ENCODE measurements at places on chromosomes 3 and 15.

DNA sequence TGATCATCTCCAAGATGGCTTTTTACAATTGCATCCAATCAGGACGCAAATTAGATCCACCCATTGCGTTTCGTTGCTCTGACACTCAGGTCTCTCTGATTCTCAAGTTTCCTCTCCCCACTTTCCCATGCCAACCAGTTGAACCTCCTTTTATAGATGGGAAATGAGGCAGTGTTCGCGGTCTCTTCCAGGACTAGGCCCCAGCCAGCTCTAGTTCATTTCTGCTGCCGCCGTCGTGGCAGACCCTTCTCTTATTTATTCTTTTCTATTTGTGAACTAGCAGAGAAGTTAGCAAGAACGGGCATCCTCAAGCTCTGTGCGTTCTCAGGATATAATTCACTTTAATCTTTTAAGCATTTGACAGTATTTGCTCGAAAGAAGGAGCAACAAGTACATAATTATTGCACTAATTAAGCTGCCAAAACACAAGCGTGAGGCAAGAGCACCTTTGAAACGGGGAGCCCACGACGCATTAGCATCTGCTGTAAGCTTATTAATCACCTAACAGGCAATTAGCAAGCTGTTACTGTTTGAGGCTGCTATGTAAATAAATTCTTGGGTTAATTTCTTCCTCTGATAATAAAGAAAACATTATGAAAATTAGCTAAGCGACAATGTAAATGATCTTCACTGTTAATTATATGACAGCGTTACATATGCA, 246.4 kb upstream of the TLE3 start:
- DNase-seq = peak; percentile 17

- DNase-seq = no peak
Observed at GRCh38 chr15:87193481-87193880, 1063.1 kb downstream of the NTRK3 start.

DNA sequence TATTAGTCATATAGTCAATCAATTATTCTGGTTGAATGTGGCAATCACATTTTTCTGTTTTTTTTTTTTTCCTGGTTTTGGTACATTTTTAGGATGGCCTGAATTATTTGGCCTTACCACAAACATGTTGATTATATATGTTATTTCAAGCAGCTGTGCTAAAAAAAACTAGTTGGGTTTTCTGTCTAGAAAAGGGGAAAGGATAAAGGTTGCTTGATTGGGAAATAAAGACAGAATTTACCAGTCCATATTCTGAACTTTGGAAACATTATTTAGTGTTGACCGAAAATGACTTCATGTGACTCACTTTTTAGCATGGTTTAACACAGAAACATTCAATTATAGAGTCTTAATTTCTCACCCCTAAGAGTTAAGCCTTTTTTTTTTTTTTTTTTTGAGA, 8.1 kb downstream of the MORF4L1 start:
- DNase-seq = no peak

DNA sequence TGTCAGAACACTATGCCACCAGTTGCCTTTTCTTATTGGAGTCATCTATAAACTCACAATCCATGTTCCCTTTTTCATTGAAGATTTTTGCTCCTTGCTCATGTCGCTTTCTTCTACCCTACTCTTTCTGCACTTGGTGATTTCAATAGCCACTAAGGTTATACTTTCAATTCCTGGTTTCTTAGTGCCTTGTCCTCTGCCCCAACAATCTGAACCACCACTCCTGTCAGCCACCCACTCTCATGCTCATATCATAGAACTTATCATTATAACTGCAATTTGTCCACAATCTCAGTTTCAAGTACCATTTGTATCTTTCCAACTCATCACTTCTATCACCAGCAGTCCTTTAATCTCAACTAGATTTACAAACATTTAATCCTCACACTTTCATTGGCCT, 10.0 kb upstream of the GRAMD1C start:
- no peak for DNase-seq

DNA sequence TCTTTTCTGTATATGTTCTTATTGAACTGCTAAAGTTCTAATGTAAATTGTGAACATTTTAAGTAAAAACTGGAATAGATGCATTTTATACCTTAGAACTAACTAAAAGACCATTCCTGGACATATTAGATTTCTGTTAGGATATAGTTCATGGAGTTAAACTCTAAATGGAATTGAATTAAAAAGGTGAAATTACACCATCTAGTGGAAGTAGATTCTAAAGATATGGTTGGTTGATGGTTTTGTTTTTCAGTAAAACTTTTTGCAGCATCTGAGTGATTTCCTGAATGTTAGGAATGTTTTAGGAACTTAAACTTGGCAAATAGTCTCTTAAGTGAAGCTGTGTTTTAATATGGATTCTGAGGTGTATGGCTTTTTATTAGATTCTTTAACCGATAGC, 96.8 kb downstream of the SLMAP start:
- DNase-seq = no peak

- no peak for DNase-seq
Observed at GRCh38 chr15:73165844-73166243, 113.6 kb downstream of the NEO1 start.

DNA sequence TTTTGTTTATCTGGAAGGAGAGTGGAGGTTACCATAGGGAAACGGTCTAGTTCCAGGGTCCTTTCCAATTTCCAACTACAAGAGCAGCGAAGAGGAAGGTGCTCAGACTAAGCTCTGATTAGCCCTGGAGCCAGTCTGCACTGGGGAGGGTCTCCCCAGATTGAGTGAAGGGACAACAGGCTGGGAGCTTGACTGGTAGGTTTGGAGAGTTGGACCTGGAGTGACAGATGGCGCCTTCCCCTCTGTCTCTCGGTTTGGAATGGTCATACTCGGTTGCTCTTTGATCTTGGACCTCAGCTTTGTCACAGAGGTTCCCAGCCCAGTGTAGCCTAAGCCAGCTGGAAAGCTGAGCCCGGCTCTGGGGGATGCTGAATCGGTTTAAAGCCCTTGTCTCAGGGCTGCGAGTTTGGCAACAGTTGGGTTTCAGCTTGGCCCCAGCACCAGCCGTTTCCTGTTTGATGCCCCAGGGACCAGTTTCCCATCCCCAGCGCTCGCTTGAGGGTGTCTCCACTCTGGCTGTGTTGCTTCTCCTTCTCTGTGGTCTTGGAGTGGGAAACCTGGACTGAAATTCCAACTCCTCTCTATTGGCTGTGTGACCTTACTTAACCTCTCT, 53.1 kb upstream of the ULK4 start:
- DNase-seq = no peak

GRCh38 chr3:169179321-169179720, 484.2 kb downstream of the MECOM start:
- no peak for DNase-seq

DNA sequence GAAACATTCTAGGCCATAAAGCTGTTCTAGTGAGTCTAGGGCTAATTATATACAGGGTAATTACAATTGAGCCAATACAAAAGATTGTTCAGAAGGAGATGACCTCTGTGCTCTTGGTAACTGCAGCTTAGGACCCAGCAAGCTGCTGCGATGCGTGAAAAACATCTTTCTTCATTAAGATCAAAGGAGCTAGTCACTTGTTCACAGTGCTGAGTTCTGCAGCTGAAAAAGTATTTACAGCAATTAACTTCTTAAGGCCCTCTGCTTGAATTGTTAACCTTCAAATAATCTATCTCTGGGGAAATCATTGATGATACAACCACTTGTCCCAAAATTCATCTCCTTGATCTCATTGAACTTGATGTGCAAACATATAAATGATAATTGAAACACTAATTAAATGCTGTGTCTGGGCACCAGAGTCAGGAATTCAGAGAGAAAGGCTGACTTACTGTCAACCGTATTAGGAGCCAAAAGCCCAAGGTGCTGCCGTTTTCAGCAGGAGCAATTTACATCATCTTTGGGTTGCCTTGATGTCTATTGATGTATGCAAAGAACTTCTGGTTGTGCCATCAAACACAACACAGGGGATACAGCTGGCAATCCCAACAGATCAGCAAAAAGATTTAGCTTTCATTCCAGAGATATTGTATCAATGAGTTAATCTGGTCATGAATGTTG, 213.0 kb downstream of the NECTIN3 start:
- no peak for DNase-seq

GRCh38 chr3:138188013-138188730, 1.1 kb downstream of the ARMC8 start:
- DNase-seq = no peak

GRCh38 chr3:138197524-138197923, 10.4 kb downstream of the ARMC8 start:
- no peak for DNase-seq

DNA sequence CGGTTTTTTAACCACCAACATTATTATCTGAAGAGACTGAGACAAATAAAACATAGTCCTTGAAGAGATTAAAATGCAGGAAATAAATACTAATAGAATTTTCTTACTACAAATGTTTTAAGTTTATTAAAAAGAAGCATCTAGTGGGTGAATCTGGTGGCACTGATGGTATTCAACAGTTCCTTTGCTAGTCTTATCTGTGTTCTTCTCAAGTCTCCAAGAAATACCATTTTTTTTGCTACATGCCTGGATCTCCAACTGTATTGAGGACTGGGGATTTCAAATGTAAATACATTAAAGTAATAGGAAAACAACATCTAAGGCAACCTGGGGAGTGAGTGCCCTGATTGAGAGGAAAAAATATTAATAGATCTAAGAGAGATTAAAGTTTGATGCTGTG, 21.9 kb downstream of the THOC7 start:
- no peak for DNase-seq

DNA sequence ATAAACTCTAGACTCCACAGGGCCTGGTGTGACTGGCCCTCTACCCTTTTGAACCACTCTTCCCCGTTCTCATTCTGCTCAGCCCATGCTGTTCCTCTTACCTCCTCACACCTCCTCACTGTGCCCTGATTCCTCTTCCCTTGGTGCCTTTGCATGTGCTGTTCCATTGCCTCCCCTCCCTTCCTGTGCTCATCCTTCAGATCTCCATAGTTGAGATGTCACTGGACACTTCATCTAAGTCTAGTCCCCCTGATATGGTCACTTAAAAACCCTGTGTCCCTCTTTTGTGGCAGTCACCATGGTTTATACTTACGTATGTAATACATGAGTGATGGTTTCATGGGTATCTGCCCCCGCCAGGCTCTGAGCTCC, 69.8 kb downstream of the LSM3 start:
- no peak for DNase-seq

DNA sequence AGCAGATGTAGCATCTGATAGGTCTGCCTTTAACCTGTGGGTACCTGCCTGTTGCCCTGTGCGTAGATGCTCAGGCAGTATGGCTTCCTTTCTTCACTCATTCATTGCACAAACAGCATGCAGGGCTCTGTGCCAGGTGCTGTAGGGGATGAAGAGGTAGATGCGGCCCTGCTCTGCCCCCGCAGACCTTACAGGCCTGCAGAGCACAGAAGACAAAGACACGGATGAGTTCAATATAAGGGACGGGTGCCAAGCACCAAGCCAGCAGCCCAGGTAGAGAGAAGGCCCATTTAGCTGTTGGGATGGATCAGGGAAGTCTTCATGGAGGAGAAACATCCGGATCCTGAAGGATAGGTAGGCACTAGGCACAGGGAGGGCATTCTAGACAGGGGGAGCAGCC, 69.4 kb downstream of the AAGAB start:
- no peak for DNase-seq
